ENCODE measurements at places on chromosomes 11 and 22.

DNA sequence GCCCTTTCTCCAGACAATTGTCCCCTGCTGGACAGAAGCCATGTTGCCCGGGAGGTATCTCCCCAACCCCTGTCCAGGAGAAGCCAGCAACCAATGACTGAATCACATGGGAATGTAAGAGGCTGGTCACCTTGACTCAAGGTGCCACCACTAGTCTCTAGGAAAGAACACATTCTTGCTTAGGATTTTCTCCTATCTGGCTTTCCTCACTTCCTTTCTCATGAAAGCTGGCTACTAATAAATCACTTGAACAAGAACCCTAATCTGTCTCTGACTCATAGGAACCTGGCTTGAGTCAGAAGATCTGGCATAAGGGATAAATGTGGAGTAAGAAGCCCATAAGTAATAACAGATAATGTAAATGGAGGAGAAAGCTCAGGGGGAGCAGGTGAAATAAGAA, 101.4 kb upstream of the C11orf87 start:
- peak; percentile 58 for DNase-seq

- DNase-seq = no peak
Observed at GRCh38 chr11:115929618-115930129, 425.5 kb upstream of the CADM1 start.

GRCh38 chr11:118841469-118842242, 42.0 kb upstream of the CXCR5 start:
- no peak for DNase-seq

DNA sequence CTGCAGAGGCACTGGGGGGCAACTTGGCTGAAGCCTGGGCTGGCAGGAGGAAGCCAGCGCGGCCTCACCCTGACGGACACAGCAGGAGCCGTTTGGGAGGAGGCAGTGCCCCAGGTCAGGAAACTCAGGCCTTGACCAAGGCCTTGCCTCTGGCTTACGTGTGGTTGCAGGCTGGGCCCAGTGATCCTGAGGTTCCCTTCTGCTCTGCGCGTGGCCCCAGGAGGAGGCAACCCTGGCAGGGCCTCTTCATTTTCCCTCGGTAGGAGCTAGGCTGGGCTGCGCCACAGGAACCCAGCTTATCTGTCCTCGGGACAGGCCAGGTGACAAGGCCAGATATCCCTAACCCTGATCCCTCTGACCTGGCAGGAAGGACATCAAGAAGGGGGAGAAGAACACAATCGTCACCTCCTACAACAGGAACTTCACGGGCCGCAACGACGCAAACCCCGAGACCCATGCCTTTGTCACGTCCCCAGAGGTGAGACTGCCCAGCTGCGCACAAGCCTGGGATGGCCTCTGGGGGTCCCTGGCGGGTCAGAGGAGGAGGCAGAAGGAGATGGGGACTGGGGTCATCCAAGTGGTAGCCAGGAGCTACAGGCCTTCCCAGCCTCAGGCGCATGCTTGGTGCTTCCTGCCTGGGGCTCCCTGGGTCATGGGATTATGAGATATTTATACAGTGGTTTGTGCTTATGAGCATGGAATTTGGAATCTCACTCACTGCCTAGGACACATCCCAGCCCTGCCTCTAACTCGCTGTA, 20.6 kb downstream of the POLR3H start:
- no peak for DNase-seq

GRCh38 chr11:66002648-66003225, 434 bp downstream of the BANF1 start:
- DNase-seq = no peak

GRCh38 chr11:8805296-8805695, 105.7 kb upstream of the AKIP1 start:
- no peak for DNase-seq

DNA sequence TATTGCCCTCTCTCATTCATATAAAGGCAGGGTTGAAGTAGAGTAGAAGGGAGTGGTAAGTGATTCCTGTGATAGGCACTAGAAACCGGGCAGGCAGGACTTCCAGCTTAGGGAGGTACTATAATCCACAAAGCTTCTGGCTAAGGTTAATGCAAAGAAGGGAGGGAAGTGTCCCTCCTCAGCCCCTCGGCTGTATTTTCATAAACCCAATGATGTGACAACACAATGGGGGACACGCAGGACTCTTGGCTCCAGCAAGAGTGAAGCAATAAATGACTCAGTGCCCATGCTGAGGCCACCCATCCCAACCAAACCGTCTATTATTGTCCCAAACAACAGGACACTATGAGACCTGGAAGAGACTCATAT, 90.7 kb downstream of the ETS1 start:
- no peak for DNase-seq

DNA sequence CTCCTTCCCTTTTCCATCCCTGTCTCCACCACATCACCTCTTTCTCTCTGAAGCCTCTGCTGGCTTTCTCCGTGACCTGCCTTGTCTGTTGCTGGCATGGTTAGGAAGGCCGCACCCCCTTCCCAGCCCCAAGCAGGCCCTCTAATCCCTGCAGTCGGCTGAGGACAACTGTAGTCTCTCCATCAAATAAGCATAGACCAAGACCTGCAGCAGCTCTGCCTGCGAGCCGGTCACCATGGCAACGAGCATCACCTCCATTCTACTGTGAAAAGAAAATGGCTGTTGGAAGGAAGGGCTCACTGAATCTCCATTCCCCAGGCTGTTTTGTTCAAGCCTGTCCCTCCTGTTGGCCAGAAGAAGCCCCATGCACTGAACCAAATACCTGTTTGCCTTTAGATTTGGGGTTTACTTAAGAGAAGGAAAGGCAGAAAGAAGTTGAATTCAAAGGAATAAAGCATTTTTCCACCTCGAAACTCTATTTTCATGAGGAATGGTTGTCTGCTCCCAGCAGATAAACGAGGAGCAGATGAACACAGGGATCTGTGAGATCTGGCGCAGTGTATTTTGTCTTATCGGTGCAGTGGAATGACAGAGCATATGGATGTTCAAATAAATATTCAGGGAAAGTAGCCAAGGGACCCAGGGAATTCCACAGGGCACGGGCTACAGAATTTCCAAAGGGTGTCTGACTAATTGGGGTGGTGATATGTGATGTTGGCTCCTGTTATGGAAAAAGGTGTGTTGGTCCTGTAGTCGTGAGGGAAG, 113.1 kb upstream of the TTC12 start:
- DNase-seq = no peak

DNA sequence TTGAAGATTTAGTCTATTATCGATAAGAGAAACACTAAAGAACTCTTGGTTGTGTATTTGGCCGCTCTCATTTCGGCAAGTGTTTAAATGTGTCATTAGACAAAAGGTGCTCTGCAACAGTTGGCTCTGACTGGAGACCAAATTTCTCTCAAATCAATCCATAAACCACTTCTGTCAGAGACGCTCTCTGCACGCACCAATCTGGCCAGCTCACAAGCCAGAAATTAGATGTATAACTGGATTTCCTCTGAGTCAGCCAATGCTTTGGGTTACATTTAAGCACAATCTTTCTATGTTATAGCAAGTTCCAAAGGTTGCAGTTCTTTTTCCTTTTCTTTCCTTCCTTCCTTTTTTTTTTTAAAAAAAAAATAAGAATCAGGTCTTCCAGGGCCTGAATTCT, 17.6 kb upstream of the PARVA start:
- DNase-seq = no peak

DNA sequence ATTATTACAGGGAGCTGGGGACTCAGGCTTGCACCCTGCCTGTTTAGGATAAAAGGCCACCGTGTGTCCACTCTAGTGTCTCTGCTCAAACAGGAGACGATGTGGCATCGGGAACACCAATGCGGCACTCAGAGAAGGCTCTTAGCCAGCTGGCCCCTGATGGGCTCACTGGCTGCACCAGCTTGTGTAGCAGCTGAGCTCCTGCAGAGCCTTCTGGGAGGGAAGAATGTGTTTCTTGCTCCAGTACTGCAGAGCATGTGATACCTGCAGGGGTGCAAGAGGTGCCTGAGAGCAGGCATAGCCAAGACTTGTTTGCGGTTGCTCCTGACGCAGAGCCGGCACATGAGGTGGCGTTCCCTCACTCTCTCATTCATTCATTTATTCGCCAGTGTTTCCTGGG, 44.4 kb upstream of the KCNQ1OT1 start:
- no peak for DNase-seq

GRCh38 chr11:133560472-133560855, 28.2 kb upstream of the OPCML start:
- DNase-seq = no peak

GRCh38 chr22:17472932-17473331, 90.4 kb upstream of the SLC25A18 start:
- DNase-seq = no peak

DNA sequence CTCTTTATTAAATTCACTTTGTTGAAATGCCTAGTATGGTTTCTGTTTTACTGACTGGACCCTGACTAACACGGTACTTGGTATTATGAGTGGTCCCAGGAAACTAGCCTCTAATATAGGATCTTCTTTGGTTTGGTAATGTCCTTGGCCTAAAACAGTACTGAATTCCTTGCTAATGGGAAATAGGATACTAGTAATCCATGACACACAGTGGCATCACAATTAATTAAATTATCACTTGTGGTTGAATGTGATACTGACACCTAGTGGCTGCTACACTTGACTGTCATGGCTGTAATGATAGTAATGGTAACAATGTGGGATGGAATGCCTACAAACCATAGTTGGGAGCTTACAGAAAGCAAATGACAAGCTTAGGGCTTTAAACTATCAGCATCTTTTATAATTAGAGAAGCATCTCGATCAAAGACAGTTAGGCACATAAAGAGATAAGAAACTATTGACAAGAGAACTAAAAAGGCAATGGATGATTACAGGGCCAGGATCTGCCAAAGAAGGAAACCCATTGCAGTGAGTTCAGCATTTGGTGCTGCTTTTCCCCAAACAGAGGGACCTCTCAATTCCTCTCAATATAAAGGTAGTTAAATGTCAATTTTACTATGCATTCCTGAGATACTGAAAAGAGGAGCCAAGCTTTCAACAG, 8.6 kb downstream of the DNHD1 start:
- DNase-seq = peak; percentile 24

DNA sequence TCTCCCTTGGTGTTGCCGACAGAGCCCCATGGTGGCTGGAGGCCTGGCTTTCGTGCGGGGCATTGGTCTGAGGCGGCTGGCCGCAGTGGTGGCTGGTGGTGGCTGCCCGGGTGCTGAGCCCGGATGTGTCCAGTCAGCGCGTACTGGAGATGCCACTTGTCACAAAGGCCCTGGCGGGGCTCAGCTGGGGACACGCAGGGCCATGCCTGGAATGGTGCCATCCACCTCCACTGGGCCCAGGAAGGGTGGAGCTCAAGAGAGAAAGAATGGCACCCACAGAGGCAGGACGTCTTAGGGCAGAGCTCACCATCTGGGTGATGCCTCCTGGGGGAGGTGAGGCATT, 92.5 kb downstream of the CEP164 start:
- no peak for DNase-seq
